Calu3 (cell line): ENCODE measurements at places on chromosomes 7 and 10.

- DNase-seq, result no peak
Observed at GRCh38 chr10:47414752-47415519, 30.8 kb upstream of the ZNF488 start.

DNA sequence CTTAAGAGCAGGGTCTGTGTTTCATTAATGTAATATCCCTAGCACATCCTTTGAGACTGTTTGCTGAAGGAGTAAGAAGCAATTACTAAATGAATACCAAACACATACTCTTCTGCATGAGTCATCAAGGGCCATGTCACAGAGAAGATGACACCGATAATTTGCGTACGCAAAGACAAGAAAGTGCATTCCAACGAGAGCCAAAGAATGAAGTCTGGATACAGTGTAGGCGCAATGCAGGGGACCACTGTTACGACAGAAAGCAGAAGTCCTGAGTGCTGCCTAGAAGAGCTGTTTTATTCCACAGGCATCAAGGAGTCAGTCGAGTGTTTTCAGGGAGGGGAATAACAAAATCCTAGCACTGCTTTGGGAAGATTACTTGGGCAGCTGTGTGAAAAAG, 62.7 kb downstream of the VPS41 start:
- no peak for DNase-seq

DNA sequence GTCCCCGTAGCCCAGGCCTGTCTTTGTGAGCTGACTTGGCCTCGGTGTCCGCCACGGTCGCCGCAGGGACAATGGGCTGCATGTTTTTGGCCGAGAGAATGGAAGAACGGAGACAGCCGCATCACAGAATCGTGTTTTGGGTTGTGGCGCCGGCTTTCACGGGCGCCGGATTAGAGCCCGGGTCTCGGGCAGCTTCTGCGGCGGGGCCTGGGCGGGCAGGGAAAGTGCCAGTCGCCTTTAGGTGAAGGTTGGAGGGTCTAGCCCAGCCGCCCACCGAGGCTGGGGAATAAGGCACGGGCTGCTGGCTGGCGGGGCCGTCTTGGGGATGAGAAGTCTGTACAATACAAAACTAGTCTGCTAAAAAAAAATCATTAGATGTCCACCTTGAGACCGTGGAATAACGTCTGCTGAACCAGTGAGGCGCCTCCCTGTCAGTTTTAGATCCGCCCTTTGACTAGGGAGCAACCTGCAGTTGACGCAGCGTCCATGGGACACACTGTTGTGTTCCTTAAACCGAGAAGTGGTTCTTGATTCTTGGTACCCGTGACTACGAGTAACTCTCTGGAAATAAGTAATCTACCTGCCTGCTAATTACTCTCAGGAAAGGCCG, 577 bp downstream of the DNAJB9 start:
- peak; percentile 20 for DNase-seq

DNA sequence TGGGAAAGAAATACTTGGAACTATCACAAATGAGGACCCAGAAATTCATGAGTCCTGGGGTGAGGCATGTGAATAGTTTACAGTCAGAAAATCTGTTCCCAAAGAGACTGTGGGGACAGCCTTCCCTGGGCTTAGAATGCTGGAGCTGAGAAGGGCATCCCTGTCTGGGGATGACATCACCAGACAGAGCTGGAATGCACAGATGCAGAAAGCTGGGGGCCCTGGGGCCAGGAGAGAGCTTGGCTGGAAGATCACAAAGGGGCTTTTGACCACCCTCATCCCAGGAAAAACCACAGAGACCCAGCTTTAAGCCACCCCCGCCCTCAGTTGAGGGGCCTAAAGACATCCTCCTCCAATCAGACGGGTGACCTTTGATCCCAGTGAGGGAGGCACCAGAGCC, 264.5 kb downstream of the PLXNA4 start:
- DNase-seq, result no peak

GRCh38 chr7:155277385-155277994, 20.2 kb upstream of the INSIG1 start:
- DNase-seq, result no peak

GRCh38 chr7:147584771-147585193, 1005.8 kb upstream of the C7orf33 start:
- DNase-seq, result no peak

GRCh38 chr10:29372920-29373319, 84.0 kb downstream of the LYZL1 start:
- DNase-seq, result no peak

DNA sequence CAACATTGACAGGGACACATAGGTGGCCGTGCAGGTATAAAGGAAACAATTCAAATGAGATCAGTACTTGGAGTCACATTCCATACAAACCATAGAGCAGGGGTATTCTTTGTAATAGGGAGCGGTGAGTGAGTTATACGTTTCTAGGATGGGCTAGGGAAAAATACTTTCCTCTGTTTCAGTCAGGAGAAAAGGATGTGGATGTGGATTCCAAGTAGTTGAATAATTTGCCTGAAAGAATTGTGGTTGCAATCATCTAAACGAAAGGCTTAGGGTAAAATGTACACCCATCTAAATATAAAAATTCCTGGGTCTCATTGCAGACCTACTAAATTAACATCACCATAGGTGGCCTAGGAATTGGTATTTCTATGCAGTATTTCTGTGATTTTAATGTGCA, 270.7 kb upstream of the IGFBP3 start:
- DNase-seq, result no peak

- no peak for DNase-seq
Observed at GRCh38 chr10:77358656-77359055, 279.0 kb downstream of the KCNMA1 start.

DNA sequence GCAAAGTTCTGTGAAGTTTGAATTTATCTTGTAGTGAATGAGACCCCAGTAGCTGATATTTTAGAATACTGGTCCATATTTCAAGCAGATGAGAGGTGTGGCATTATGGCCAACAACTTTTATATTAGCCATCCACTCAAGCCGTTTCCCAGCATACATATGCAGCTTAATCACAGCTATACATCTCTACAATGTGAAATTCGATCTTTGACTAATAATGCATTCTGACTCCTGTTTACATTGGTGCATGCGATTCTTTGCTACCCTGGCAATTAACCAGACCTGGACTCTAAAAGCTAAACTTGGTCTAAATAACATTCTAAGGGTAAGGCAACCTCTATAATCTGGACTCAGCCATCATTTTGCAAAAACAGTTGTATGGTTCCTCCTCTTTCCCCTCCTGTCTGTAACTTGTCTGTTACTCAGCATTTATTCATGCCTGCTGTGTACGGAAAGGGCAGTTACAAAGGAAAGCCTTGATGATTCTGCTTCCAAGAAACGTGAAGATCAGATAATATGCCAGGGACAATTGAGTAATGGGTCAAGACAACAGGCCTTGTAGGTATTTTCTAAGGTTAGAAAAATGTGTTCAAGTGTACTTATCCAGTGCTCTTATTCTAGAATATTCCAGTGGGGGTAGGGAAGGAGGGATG, 50.6 kb downstream of the PNLIPRP2 start:
- no peak for DNase-seq

- DNase-seq, result peak; percentile 21
Observed at GRCh38 chr10:62082729-62083411, 181.4 kb downstream of the ARID5B start.

DNA sequence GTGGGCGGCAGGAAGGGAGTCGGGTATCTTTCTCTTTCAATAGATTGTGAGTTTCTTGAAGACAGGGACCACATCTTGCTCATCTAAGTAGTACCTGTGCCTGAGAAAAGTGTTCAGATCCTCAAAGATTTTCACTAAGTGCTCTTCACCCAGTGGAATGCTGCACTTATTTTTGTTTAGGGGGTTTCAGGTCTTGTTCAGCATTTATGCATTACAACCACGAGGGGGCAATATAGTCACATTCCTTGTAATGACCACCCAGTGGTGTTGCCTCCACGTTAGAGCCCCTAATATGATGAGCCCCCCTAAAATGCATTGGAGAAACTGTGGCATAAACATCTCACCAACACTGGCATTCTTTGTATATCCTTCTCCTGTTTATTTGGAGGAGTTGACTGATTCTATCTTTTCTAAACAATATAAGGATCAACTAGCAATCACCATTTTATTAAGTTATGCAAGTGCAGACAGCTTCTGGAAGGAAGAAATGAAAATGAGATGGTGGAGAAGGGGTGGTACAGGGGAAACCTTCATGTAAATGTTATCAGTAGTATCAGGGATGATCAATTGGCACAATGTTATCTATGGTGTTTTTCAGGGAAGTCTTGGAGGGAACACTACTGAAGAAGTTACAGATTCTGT, 3.1 kb upstream of the PAPSS2 start:
- no peak for DNase-seq

DNA sequence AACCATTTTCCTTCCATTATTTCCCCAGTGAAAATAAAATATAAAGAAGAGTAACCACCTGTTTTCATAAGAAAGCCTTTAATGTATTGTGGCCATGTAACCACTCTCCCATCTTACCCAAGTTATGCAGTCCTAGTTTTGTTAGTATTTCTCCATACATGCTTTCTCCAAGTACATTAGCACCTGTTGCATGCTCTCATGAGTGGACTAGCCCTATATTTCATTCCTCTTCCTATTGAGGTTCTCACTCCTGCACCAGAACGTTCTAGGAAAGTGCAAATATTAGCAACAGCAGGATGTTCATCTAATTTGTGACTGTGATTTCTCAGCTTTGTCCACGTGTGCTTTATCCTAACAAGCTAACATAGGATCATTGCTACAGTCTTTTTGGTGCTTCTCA, 155.1 kb upstream of the NPVF start:
- DNase-seq, result no peak

DNA sequence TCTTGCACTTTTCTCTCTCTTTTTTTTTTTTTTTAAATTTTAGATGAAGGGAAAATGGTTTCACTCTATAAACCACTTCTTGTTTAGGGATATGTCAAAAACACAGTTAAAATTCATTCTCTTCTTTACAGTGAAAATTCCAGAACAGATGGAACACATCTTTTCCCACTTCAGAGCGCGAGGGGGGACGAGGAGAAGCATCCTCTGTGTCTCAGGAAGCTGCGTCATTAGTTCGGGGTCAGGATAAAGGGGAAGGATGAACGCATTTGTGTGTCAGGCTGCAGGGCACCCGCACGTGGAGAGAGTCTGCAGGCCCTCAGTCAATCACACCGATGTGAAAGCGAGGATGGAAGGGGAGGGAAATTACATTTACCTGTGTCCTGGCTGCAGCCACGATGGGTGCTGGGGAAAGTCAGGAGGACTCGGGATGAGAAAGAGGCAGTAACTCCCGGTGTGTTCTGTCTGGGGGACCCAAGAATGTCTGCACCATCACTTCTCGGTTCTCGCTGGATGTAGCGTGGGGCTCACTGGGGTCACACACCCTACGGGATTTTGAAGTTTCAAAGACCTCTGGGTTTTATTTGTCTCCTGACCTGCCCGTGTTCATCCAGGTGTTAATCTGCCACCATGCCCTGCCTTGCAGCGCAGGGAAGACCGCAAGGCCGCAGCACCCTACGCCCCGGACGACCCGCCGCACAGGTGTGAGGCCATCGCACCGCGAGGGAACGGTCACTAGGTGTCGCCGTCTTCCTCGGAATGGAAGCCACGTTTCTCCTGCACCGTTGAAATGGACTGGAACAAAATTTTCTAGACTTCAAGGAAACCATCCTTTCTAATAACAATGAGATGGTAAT, 66.7 kb upstream of the PITRM1 start:
- DNase-seq, result peak; percentile 85

DNA sequence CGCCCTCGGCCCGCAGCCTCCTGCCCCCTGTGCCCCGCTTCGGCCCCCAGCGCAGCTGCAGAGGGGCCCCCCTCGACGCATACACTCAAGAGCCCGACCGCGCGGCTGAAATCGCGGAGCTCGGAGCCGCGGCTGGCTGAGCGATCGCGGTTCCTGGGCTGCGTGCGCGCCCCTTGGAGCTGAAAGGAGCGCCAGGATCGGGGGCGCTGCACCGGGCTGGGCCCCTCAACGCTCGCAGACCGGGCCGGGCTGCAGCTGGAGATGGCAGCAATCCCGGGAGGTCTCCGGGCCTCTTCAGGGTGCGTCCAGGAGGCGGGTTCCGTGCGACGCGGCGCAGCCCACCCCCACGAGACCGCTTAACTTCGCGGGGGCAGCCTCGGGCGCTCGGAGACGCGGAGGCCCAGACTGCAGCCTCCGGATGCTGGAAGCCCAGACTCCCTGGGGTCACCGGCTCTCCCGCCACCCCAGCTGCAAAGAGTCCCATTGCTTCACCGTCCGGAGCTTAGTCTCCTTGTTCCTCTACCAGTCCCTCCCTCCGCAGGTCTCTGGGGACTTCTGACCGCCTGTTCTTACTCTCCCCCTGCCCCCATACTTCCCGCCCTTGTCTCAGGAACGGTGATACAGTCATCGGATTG, 73.0 kb upstream of the LRRC4 start:
- no peak for DNase-seq

DNA sequence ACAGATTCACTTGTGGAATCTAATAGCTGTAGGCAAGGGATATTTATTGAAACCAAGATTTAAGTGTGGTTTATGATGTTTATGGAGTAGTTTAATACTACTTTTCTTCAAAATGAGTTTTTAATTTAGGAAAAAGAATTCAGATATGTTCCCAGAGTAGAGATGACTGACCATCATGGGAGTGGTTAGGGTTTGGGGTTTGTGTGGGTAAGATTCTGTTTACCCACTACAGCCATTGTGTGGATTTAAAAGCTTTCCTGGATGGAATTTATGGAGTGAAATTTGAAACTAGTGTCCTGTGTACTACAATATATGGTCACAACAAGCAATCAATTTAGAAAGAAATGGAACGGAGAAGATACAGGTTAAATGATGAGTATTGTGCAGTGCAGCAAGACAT, 453.5 kb downstream of the AUTS2 start:
- no peak for DNase-seq

GRCh38 chr10:102421757-102422512, 1.3 kb downstream of the FBXL15 start:
- DNase-seq, result peak; percentile 33

DNA sequence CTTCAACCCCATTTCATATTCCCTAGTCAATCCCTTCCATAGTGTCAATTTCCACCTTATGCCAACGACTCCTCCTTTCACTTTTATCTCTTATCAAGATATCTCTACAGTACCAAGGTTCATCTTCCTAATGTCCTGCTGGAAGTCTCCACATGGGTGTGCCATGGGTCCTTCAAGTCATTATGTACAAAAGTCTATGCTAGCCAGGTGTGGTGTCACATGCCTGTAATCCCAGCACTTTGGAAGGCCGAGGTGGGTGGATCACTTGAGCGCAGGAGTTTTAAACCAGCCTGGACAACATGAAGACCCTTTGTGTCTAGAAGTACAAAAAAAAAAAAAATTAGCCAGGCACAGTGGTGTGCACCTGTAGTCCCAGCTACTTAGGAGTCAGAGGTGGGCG, 47.6 kb downstream of the PRTFDC1 start:
- DNase-seq, result no peak

- no peak for DNase-seq
Observed at GRCh38 chr7:118573085-118573484, 348.6 kb downstream of the ANKRD7 start.
